ENCODE measurements at places on chromosomes 3 and 15.
A peak's percentile ranks its signal among the peaks of the same experiment; 100 is the strongest.

- no peak for DNase-seq
Measured at GRCh38 chr3:81443457-81443782, 318.0 kb downstream of the GBE1 start.

DNA sequence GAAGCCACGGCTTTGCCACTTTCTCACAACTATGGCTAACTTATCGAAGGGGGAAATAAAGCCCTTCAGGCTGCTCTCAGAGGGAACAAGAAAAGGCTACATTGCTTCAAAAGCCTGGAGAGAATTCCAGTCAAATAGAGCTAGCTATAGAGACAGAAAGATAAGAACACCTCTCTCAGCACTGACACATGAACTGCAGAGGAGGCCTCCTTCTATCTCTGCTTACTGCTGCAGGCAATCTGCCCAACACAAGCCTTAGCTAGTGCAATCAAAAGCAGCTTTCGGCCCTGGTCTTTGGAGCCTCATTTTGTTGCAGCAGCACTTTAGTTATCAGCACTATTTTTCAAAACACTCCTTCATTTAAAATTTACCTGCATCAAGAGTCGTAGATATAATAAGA, 118.4 kb upstream of the ROBO1 start:
- DNase-seq = no peak

- no peak for DNase-seq
Measured at GRCh38 chr15:38745126-38745525, 180.5 kb upstream of the RASGRP1 start.

GRCh38 chr3:37256447-37256846, 82.1 kb upstream of the LRRFIP2 start:
- peak; percentile 26 for DNase-seq

DNA sequence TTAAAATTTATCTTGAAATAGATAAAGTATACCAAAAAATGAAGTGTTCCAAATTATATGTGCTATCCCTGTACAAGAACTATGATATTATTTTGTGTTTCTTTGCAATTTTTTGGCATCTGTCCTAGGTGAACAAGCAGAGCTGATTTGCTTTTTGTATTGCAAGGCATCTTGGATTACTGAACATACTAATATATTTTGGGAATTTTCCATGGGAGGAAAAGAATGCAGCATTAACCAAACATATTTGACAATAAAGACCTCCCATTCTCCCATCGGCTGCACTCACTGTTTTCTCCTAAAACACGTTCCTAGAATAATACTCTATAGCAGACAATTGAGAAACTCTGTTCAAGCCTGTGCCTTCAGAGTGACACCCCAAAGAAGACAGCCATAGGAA, 265.1 kb upstream of the ALCAM start:
- DNase-seq = no peak

DNA sequence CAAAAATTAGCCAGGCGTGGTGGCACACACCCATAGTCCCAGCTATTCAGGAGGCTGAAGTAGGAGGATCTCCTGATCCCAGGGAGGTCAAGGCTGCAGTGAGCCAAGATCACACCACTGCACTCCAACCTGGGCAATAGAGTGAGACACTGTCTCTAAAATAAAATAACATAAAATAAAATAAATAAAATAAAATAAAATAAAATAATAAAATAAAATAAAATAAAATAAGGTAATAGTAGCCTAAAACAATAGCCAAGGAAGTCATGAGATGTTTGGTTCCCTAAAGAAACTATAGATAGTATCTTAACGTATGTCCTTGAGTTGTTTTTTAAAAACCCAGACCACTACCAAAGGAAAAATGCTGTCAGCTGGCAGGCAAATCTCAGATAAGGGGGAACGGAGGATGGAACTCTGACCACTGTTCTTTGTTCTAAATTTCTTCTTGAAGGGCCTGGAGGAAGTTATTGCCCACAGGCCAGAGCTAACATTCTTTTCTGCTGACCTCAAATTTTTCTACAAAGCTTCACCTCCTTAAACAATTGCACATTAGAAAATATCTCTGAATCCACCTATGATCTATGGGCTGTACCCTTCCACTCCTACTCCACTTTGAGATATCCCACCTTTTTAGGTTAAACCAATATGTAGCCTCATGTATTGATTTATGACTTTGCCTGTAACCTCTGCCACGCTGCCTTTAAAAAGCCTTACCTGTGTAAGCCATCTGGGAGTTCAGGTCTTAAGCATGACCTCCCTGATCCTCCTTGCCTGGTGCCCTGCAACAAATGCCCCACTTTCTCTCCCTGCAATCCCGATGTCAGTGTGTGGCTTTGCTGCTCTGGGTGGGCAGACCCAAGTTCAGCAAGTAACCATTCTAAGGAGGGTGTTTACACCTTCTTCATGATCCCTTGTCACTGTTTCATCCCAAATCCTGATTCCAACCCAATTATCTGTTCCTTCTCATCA, 126.2 kb upstream of the BHLHE40 start:
- peak; percentile 63 for DNase-seq

DNA sequence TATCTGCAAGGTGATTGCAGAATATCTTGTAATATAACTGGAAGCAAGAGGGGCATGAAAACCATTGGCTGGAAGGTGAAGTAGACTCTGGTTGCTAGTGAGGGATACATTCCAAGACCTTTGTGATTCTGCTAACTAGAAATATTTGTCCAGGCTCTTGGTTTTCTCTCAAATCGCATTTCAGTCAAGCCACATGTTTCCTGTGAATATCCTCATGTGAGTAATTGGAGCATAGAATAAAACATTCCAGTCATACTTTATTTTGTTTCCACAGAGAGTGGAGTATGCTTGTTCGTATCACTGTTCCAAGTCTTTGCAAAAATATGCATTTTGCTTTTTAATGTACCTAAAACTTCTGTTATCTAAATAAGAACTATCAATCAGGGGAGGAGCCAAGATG, 850.0 kb downstream of the EPHA3 start:
- DNase-seq = no peak

DNA sequence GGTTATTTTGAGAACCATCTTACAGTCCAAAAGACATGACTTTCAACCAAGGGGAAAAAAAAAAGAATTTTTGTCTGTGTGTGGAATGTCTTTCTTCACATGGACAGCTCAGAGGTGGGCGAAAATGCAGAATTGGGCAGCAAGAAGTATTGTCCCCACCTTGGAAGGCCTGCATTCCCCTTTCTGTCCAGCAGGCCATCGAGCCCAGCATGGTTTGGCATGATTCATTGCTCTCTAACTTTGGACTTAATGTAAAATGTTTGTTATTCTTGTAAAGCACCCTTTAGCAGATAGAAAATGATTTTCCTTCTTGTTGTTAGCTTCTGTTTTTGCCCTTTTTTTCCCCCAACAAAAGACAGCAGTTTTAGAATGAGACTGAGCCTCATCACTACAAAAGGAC, 12.4 kb downstream of the MYO1E start:
- no peak for DNase-seq

GRCh38 chr3:102529452-102529851, 94.6 kb downstream of the ZPLD1 start:
- peak; percentile 34 for DNase-seq

GRCh38 chr3:147702509-147702908, 293.3 kb downstream of the ZIC1 start:
- no peak for DNase-seq

GRCh38 chr15:54803134-54803808, 393.5 kb downstream of the RSL24D1 start:
- peak; percentile 96 for DNase-seq

GRCh38 chr3:104825116-104825515, 541.6 kb upstream of the ALCAM start:
- DNase-seq = no peak

DNA sequence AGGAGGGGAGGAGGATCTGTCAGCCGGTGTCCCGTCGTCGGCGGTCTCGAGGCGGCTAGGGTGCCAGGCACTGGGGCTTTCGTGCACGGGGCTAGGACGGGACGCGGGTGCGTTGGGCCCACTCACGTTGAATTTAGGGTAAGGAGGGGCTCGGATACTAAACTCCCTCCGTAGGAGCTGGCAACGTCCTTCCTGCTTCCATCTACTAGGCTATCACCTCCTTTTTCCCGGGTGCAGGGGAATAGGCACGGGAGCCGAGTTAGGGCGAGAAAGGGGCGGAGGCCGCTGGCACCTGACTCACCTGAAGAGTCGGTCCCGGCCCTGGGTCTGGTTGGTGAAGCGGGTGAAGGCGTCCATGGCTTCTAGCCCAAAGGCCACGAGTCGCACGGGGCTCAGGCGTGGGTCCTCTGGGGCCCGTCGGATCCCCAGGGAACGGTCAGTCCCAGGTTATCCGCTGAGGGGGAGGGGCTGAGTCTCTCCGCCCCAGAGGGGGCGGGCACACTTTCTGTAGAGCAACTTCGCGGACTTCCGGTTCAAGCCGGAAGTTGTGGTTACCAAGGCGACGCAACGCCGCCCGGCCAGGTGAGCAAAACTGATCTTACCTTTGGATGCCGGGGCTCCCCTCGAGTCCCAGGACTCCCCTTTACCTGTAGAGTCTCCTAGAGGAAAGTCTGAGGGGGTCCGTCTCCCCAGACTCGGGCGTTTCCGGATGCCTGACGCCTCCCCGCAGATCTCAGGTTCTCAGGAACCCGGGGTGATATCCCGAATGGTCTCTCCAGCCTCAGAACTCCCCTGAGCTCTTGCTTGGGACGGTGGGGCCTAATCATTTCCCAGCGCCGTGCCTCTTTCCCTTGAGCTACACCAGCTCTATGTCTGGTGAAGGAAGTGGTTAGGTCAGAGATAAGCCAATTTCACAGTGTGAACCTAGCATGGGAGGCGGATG, at the start of the genes PEX11A and WDR93:
Gene PEX11A, minus strand, starts transcription at position 479 of the 943 bp plus-strand sequence. Its CDS starts 122 bp downstream, at position 357.
Gene WDR93, plus strand, starts transcription at position 536 of the 943 bp plus-strand sequence. CDS start 10,936 bp downstream, outside the sequence.
- DNase-seq = peak; percentile 61

DNA sequence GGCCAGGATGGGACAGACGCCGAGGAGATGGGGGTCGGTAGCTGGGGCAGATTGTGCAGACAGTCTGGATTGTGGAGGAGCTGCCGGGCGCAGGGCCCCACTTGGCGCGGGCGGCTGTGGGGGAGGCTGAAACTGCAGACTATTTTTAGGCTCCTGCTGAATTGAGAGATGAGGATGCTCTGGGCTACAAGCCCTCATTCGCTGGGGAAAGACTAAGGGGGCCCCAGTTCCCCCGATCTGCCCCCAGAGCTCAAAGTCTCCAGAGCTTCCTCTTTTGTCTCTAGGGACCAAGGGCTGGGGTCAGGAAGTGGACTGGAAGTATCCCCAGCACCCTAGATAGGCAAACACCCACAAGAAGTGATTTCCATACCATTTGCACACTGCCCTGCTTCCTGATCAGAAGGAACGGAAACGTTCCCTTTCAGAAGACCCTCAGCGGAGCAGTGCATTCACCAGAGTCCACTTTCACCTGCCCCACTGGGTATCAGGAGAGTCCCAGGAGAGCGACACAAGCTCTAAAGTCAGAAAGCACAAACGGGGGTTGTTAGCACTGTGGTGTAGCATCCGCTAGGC, 29.7 kb downstream of the SEMA7A start:
- DNase-seq = no peak

DNA sequence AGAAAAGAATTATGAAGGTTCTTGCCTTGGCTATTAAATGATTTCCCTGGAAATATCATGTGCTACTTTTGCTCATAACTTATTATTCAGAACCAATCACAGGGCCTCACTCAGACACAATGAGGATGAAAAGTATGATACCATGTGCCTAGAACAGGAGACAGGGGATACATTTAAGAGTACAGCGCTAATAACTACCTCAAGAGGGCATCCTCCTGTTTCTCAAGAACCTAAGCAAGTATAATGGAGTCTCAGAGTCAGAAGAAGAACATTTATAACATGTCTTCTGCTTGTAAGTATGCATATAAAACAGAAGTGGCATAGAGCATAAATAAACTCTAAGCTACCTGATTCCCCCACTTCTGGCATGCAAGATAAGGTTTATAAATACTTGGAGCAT, 125.4 kb upstream of the MME start:
- DNase-seq = peak; percentile 59

DNA sequence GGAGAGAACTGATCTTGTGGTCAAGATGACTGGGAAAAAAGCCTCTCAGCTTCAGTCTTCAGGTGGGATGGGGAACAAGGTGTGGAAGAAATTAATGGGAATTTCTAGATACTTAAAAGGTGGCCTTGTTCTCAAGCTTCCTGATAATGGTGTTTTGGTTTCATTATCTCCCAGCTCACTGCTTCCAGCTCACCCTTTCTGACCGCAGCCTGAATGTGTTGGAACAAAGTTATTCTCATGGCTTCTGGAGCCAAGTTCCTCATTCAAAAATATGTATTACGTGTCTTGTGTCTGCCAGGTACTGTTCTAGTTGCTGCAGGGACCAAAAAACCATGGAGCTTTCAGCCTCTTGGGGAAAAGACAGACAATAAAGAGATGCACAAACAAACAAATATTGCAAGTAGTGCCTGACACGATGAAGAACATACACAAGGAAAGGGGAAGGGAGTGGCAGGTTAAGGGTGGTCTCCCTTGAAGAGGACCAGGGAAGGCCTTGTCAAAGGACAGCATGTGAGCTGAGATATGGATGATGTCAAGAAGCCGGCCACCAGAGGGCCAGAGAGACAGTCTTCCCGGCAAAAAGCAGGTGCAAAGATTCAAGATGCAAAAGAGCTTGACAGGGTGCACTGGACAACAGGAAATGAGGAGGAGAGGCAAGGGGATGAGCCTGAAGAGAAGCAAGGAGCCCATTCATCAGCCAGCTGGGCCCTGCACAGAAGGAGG, 35.5 kb downstream of the ARRDC4 start:
- DNase-seq = peak; percentile 45

DNA sequence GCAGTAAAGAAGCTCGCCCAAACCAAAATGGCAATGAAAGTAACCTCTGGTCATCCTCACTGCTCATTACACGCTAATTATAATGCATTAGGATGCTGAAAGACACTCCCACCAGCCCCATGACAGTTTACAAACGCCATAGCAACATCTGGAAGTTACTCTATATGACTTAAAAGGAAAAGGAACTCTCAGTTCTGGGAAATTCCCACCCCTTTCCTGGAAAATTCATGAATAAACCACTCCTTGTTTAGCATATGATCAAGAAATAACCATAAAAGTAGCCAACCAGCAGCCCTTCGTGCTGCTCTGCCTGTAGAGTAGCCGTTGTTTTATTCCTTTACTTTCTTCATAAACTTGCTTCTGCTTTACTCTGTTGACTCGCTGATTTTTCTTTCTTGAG, 164.6 kb downstream of the SMAD6 start:
- no peak for DNase-seq

- DNase-seq = no peak
Measured at GRCh38 chr3:86451749-86452148, 539.2 kb downstream of the VGLL3 start.
